ENCODE measurements at places on chromosomes 1 and 21.

DNA sequence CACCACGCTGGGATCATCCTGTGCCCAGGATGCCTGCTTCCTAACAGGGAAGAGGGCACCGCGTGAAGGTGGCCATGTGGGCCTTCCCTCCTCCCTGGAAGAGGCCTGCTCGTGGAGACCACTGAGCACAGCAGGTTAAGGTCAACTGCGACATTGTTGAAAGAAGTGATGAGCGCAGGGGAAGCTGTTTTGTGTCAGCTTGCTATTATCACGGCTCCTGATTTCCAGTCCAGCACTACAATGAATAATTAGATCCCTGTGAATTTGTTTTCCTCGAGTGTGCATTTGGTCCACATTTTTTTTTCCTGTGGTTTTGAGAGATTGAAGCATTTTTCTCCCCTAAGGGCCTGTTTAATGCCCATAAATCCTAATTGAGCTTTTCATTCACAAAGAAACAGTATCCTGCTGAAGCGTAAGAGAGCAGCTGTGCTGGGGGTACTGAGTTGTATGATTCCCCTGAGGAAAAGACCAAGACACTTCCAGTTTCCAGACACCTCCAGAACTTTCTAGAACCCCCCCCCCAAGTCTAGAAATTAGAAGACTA lies 204.9 kb downstream of the KCNJ6 start:
- peak; percentile 71 for DNase-seq

GRCh38 chr21:17612023-17612564 lies 607 bp downstream of the BTG3 start:
- DNase-seq: peak; percentile 71

GRCh38 chr1:93779540-93780165 lies 98.0 kb upstream of the BCAR3 start:
- peak; percentile 66 for DNase-seq

DNA sequence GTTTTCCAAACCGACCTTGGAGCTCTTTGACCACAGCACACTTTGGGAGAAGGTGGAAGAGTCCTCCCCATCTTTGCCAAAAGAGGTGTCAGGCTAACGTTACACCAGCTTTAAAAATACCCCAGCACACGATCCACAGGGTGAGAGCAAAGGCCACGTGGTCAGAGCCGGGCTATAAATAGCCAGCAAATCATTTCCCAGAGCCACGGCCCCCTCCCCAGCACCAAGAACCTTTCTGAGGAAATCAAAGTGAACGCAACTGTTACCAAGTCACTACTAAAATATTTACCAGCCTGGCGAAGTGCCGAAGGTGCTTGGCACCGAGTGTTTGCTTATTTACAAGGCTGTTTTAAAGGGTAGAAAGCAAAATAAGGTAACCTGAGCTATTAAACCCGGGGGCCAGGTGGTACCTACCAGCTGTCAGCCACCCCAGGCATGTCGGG lies 72.4 kb downstream of the CASZ1 start:
- DNase-seq: no peak

- DNase-seq: peak; percentile 54
These were observed 53.6 kb downstream of the ACBD3 start for GRCh38 chr1:226132728-226133503.

DNA sequence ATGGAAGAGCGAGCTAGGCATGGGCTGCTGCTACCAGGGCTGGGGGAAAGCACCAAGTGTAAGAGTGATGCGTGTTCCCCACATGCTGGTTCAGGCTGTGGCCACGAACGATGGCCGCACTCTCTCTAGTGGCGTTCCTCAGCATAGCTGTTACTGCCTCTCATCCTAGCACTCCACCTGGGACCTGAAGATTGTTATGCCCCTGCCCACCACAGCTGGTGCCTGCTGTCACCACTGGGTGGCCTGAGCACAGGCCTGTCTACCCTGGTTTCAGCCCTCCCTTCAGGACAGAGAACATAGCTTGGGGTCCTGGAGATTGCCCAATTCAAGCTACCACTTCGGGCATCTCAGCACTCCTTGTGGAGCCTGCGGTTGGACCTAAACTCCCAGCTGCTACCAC lies 80.1 kb upstream of the PDC start:
- peak; percentile 51 for DNase-seq

GRCh38 chr1:231052777-231053176 lies 12.7 kb upstream of the FAM89A start:
- no peak for DNase-seq

DNA sequence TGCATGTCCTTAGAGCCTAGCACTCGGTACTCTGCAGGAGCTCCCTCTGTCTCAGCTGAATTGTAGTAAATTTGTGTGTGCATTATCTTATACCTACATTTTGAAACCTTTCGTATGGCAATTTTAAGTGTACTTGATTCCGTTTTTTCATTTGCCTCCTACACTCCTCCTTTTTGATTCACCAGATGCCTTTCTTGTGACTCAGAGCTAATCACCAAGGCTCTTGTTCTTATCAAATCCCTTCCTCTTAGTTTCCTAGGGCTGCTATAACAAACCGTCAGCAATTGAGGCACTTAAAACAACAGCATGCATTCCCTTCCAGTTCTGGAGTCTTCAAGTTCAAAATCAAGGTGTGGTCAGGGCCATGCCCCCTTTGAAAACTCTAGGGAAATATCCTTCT lies 261.0 kb downstream of the ASTN1 start:
- DNase-seq: no peak

DNA sequence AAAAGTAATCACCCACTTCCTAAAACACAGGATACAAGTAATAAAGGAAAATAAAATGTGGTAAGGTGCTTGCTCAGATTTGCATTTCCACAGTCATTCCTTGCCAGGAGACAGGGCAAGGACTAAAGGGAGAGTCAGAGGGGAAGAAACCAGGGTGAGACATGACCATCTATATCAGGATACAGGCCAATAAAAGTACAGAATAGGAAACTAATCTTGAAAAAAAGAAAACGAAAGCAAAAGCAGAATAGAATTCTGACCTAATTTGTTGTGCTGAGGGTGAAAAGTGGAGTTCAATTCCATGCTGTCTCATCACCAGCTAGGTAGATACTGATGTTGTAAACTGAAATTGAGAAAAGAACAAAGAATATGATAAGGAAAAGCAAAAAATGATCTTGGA lies 27.3 kb downstream of the JMJD4 start:
- DNase-seq: no peak

DNA sequence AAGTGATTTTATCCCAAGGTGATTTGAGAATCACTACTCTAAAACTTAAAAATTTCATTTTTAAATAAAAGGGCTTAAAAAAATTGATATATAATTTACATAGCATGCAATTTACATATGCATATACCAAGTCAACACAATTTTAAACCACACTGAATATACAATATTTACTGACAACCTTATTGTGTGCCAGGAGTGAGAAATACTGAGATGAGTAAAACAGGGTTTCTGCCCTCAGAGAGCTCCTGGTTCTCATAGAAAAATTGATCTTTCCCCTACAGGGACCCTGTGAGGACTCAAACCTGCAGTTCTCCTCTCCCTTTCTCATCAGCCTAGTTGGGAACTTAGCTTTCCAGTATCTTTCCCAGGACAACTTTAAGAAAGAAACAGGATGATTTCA lies 27.0 kb downstream of the PLPP3 start:
- no peak for DNase-seq

DNA sequence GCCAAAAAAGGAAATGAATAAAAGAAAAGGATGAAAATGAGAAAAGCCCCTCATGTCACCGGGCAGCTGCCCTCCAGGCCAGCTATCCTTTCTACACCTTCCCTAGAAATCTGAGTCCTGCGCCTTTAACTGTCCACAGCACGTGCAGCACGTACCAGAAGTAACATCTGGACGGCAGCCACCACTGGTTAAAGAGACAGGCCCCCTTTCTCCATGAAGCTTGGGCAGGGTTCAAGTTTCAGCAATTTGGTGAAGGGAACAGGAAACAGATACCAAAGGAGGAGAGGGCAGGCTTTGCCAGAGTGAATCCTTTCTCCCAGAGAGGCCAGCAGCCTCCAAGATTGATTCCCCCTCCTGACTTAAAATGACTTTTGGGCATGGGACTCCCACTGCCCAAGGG lies 3.6 kb upstream of the KIAA2013 start:
- DNase-seq: no peak

- DNase-seq: no peak
These were observed 101.3 kb upstream of the LYPLAL1 start for GRCh38 chr1:219072329-219072728.

All from endodermal cell (in vitro differentiated cells).